Fibroblast of lung (primary cell): ENCODE measurements at places on chromosomes 13 and 19.

- no peak for DNase-seq
Measured at GRCh38 chr19:8135946-8136618, 13.3 kb downstream of the FBN3 start.

- no peak for DNase-seq
Measured at GRCh38 chr13:75961911-75962310, 325.8 kb downstream of the LMO7 start.

GRCh38 chr13:112117955-112118302, 51.0 kb downstream of the SOX1 start:
- no peak for DNase-seq

DNA sequence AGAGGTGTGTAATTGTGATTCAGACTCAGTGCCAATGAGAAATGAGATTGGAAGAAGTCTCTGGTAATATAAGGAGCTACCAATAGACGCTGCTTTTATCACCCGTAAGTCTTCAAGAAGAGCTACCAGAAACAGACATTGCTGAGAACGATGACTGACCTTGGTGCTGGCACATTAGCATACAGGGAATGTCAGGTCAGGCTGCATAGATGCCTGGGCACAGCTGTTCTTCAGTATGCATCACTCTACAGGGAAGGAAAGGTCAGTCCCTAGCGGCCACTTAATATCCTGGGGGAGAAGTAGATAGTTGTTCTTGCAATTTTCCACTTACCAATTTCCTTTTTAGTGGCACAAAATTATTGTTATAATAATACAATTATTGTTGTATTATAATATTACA, 380.4 kb downstream of the PCDH9 start:
- DNase-seq, result no peak

GRCh38 chr19:435707-436412, 25.0 kb downstream of the SHC2 start:
- DNase-seq, result no peak

DNA sequence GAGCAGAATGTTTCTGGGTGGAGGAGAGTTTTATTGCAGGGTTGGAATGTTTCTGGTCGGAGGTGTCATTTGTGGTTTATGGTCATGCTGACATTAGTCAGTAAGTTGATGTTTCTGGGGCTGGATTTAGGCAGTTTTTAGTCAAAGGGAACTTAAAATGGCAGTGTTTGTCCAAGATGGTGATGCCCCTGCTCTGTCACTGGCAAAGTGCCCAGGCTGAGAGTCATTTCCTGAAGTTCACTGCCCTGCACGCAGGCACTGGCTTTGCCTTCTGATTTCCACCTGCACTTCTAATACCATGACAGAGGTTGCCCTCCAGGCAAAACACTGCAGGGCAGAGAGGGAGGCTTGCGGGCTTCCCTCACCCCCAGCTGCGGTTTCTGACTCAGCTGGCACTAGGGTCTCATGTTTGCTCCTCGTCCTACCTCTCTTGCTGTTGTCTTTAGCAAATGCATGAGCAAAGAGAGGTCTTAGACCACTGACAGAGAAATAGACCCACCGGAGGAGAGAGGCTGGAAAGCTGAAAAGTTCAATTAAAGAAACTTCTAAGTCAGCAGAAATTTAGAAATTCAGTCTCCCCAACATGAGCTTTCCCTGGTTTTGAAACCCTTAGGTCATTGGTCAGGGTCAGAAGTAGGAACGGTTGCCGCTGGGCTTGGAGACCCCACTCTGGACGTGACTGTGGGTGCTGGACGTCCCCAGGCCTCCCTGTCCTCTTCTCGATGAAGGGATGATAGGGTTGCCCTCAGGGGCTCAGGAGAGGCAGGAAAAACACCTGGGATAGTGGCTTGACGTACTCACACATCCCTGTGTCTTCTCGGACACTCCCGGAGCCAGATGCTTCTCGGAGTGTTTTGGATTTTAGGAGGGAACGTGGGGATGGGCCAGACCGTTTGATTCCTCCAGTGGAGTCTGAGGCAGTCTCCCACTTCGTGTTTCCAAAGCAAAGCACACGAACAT, 26.3 kb downstream of the TMEM255B start:
- DNase-seq, result peak; percentile 72

DNA sequence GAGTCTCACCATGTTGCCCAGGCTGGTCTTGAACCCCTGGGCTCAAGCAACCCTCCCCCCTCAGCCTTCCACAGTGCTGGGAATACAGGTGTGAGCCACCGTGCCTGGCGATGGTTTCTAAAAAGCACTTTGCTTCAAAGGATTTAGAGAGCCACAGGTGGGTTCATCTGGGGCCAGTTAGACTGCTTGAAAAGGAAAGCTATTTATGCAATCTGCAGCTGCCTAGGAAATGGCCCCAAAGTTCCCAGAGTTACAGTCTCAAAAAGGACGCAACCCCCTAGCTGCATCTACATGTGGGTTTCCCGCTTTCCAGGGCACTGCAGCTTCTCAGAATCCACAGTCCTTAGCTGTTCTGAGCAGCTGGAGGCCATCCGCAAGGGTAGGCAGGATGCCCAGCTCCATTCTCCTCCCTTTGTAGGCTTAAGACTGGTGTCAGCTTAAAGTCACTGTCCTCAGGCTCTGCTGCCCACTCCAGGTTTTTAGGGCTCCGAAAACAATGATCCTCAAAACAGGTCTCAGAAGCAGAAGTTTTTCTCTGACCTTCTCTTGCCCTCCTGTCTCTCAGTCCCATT, 41.4 kb downstream of the ZNF823 start:
- DNase-seq, result no peak

DNA sequence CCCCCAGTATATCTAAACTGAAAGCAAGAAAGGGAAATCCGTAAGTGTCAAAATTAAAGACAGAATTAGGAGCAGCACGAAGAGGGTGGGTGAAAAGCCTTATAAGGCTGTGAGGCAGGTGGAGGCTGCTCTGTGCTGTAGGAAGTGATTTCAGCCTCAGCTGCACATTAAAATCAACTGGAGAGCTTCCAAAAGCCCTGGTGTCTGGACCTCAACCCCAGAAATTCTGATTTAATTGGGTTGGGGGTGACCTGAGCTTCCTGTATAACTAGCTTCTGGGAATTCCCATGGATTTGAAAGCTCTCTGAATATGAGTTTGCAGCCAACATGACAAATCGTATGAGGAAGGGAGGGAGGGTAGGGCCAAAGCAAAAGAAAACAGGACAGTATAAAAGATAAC, 242.4 kb upstream of the TMTC4 start:
- DNase-seq, result no peak

- no peak for DNase-seq
Measured at GRCh38 chr19:38734426-38735256, 9.6 kb downstream of the CAPN12 start.

- no peak for DNase-seq
Measured at GRCh38 chr13:48069573-48069972, 25.3 kb downstream of the MED4 start.

GRCh38 chr19:55189403-55189835, 9.3 kb upstream of the SYT5 start:
- DNase-seq, result peak; percentile 96

- peak; percentile 74 for DNase-seq
Measured at GRCh38 chr13:78194904-78195639, 276.4 kb upstream of the EDNRB start.
